Immature natural killer cell (primary cell): ENCODE measurements at places on chromosomes 1 and 21.
A peak's percentile ranks its signal among the peaks of the same experiment; 100 is the strongest.

GRCh38 chr21:26405071-26405470, 168.0 kb downstream of the CYYR1 start:
- DNase-seq: no peak

DNA sequence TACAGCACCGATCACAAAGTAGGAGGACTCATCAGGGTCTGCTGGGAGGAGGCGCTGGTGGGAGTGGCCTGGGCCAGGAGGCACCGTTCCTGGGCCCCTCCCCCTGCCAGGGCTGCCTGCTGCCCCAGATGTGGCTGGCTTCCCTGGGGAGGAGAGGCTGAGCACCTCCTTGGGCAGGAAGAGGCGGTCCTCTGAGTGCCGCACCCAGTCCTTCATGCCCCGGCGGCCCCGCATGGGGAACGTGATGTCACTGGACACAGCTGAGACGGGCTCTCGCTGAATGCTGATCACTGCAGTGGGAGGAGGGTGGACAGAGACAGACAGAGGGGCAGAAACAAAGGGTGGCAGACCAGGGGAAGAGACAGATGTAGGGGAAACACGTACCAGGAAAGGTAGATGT, 24.8 kb downstream of the ADGRB2 start:
- DNase-seq: no peak

DNA sequence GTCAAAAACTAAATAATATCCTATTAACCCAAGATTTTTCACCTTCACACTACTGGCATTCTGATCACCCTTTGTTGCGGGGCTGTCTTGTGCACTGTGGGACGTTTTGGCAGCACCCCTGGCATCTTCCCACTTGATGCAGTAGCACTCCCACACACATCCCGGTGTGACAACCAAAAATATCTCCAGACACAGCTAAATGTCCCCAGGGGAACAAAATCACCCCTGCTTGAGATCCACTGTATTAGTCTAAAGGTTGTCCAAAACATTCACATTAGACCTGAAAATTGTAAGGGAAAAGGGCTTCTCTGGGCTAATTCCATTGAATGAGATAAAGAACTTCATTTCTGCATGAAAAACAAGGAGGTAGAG, 37.8 kb downstream of the PLEKHO1 start:
- DNase-seq: no peak

- no peak for DNase-seq
Observed at GRCh38 chr1:208054911-208055379, 144.0 kb upstream of the CD34 start.

DNA sequence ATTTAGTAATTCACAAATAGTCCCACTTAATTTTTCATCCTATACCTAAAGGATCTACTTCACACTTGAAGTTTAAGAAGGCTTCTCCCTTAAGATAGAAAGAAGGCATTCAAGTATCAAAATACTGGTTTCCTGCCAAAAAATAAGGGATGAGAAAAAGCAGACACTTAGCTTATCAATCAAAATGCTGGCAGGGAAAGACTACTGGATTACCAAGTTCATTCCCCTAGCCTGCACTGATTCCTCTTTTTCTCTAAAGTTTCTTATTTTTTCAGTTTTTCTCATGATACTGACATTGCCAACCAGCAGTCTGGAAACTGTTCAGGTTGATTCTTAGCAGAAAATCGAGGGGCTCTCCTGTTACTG, 204.6 kb downstream of the GABPA start:
- DNase-seq: no peak

DNA sequence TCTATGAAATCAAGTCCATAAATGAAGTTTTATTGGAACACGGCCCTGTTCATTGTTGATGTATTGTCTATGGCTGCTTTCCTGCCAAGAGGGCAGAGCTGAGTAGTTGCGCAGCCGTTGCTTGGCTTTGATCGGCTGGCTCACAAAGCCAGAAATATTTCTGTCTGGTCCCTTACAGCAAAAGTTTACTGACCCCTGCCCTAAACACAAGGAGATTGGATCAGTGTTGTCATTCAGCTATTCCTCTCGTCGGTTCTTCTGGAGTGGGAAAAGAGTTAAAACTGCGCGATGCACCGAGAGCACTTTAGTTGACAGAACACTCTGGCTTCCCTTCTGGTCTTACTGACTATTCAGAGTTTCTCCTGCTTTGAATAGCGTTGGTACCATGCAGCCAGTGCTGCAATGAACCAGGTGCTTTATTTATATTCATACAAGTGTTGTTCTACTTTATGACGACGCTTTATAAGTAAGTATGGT, 868 bp downstream of the ZBTB40 start:
- DNase-seq: peak; percentile 5

DNA sequence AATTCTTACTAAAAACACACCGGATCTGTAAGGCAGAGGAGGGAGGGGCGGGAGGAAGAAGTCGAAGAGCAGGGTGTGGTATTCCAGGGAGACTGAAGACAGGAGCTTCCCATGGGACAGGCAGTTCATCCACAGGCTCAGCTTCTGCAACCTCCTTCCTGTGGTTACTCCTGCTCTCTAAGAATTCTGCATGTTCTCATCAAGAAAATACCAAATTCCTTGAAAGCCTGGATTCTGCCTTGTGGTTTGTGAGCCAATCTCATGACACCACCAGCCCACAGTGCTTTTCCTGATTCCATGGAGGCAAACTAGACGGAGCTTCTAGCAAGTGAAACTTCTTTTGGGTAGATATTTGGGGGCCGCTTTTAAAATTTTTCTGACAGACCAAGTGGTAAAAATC, 1.1 kb upstream of the ST6GALNAC3 start:
- DNase-seq: no peak

- DNase-seq: no peak
Observed at GRCh38 chr1:184405094-184405800, 18.4 kb downstream of the C1orf21 start.

DNA sequence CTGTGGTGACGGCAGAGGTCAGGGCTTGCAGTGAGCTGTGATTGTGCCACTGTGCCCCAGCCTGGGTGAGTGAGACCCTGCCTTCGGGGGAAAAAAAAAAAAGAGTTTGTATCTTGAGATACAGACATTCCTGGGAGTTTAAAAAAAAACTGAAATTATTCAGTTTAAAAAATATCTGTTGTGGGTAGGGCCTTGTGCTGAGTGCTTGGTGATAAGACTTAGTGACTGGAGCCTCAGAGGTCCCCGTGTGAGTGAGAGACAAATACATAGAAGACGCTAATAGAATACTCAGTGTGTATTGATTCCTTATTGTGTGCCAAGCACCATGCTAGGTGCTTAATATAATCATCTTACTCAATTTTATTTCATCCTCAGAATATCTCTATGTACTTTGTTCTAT, 22.7 kb downstream of the DDI2 start:
- DNase-seq: no peak

DNA sequence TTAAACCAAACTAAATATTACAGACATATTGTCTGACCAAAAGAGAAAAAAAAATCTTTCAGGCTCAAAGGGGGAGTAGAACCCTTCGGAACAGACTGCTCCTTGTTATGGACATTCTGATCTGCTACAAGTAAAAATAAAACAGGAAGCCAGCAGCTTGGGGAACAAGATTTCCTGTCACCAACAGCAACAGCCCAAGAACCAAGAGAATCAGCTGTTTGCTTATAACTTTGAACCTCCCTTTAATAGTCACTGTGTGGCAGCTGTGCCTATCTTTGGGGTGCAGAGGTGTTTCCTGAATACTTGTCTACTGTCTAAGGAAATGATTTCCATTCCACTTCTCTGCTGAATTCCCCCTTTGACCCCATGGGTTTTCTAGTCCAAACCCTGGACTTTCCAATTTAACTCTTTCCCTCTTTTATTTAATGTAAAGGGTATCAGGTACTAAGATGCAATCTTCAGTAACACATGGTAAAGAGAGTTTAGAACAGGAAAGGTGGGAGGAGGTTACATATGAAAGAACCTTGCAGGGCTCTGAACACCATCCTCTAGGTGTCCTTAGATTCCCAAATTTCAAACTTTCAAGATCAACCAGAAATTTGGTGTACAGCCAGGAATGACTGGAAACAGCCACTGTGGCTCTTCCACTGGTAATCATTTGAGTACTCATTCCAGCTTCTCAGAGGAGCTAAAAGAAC, 38.6 kb downstream of the GPR3 start:
- DNase-seq: no peak

DNA sequence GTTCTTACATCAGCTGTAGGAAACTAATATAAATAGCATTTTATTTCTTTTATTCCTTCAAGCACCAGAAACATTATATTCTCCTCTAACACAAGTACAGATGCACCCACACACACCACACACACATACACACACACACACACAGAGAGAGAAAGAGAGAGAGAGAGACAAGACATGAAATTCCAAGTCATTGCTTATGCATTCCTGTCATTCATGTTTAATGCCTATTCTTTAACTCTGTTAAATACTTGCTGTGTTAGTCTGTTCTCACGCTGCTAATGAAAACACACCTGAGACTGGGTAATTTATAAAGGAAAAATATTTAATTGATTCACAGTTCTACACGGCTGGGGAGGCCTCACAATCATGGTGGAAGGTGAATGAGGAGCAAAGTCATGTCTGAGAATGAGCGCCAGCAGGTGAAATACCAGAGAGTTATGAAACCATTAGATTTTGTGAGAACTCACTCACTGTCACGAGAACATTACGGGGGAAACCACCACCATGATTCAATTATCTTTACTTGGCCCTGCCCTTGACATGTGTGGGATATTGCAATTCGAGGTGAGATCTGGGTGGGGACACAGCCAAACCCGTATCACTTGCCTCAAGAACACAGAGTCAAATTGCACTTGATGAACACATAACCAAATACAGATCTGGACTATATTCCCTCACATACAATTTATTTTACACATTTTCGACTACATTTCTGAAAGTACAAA, 1058.1 kb upstream of the TMPRSS15 start:
- no peak for DNase-seq

- no peak for DNase-seq
Observed at GRCh38 chr1:24564695-24565094, 8.8 kb downstream of the NCMAP start.

DNA sequence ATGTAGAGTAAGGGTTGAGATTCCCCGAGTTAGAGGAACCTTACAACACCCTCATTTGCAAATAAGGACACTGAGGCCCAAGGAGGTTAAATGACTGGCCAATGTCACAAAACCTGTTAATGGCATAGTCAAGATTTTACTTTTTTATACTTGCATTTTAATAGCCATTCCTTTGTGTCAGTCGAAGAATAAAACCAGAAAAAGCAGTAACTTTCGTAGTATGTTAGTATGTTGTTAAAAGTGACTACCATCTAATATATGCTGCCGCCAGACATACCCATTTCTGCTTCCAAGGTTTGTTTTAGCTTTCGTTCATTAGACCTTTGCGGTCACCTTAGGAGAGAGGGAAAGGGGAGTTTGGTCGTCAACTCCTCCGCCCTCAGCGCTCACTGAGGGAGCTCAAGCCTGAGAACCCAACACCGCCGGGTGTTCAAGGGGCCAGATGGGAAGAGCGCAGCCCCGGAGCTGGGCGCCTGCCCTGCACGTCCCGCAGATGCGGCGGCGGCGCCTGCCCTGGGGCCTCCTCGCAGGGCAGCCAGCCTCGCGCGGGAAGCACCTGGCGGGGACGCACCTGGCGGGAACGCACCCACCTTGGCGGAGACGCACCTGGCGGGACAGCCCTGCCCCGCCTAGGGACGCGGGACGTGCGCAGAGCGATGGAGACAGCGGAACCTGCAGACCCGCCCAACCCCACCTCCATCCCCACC, 466 bp downstream of the VPS26C start:
- DNase-seq: no peak

DNA sequence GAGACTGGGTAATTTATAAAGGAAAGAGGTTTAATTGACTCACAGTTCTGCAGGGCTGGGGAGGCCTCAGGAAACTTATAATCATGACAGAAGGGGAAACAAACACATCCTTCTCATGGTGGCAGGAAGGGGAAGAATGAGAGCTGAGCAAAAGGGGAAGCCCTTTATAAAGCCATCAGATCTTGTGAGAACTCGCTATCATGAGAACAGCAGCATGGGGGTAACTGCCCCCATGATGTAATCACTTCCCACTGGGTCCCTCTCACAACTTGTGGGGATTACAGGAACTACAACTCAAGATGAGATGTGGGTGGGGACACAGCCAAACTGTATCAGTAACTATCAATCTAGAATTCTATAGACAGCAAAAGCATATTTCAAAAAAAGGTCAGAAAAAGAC, 64.7 kb upstream of the ACTRT2 start:
- no peak for DNase-seq

- no peak for DNase-seq
Observed at GRCh38 chr1:15546641-15547040, 20.0 kb downstream of the DNAJC16 start.

DNA sequence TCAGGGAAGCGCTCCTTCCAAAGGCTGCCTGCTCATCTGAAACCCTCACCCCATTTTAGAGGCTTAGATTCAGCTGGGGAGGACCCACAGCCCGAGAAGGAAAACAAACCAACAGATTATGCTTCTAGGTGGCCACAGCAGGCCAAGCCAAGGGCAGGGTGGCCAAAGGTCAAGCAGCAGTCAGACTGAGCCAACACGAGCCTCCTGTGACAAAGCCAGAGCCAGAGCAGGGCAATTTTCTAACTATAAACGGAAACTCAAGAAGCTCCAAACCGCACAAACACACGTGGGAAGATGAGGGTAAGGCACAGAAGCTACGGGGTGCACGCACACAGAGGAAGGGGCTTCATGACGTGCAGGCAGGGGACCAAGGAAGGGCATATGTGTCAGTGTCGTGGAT, 64.1 kb downstream of the PLEKHA6 start:
- no peak for DNase-seq

DNA sequence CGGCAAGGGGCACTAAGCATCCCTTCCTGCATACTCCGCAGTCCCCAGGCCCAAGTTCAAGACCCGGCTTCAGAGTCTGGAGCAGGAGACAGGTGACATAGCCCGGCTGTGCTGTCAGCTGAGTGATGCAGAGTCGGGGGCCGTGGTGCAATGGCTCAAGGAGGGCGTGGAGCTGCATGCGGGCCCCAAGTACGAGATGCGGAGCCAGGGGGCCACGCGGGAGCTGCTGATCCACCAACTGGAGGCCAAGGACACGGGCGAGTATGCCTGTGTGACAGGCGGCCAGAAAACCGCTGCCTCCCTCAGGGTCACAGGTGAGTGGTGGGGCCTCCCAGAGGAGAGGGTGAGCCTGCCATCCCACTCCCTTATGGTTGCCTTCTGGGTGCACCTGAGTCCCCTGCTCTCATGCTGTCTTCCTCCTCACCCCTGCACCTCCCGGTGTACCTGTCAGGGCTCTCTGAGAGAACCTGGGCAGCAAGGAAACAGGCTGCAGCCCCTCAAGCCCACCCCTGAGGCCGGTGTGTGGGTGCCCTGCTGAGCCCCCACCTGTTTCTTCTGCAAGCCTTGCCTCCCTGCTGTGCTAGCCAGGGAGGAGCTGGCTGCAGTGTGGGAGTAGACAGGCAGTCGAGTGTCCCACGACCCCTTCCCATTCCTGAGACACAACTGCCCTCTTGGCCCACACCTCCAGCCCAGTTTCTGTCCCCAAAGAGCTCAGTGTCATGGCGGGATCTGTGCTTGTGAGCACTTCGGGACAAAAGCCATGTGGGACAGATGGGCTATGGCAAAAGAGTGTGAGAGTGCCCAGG, 99.2 kb downstream of the TRIM11 start:
- DNase-seq: no peak

DNA sequence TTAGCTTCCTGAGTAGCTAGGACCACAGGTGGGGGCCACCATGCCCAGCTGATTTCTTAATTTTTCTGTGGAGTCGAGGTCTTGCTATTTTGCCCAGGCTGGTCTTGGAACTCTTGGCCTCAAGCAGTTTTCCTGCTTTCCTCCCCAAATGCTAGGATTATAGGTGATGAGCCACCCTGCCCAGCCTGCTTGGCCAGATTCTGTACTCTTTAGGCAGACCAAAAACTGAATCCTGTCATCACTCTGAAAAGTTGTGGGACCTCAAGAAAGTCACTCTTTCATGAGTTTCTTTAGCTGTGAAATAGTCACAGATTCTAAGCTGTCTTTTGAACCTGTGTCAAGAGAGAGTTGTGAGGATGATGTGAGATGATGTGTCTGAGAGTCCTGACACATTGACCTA, 105.4 kb downstream of the CAMTA1 start:
- no peak for DNase-seq
